ENCODE measurements at places on chromosomes 4 and X.
A peak's percentile ranks its signal among the peaks of the same experiment; 100 is the strongest.

GRCh38 chrX:95675011-95675410 lies 1009.6 kb upstream of the DIAPH2 start:
- no peak for DNase-seq

- no peak for DNase-seq
Measured at GRCh38 chr4:47855350-47855749, 17.5 kb upstream of the CORIN start.

DNA sequence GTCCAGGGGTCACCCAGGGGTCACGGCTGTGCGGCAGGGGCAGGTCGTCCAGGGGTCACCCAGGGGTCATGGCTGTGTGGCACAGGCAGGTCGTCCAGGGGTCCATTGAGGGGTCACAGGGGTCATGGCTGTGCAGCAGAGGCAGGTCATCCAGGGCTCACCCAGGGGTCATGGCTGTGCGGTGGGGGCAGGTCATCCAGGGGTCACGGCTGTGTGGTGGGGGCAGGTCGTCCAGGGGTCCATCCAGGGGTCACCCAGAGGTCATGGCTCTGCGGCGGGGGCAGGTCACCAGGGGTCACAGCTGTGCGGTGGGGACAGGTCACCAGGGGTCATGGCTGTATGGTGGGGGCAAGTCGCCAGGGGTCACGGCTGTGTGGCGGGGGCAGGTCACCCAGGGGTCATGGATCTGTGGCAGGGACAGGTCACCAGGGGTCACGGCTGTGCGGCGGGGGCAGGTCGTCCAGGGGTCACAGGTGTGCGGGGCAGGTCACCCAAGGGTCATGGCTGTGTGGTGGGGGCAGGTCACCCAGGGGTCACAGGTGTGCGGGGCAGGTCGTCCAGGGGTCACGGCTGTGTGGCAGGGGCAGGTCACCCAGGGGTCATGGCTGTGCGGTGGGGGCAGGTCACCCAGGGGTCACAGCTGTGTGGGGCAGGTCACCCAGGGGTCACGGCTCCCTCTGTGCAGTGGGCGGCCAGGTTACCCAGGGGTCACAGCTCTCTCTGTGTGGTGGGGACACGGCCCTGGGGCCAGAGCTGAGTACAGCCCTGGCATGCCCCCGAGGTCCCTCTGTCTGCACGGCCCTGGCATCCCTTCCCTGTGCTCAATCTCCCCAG lies 16.0 kb downstream of the ATP5ME start:
- no peak for DNase-seq

DNA sequence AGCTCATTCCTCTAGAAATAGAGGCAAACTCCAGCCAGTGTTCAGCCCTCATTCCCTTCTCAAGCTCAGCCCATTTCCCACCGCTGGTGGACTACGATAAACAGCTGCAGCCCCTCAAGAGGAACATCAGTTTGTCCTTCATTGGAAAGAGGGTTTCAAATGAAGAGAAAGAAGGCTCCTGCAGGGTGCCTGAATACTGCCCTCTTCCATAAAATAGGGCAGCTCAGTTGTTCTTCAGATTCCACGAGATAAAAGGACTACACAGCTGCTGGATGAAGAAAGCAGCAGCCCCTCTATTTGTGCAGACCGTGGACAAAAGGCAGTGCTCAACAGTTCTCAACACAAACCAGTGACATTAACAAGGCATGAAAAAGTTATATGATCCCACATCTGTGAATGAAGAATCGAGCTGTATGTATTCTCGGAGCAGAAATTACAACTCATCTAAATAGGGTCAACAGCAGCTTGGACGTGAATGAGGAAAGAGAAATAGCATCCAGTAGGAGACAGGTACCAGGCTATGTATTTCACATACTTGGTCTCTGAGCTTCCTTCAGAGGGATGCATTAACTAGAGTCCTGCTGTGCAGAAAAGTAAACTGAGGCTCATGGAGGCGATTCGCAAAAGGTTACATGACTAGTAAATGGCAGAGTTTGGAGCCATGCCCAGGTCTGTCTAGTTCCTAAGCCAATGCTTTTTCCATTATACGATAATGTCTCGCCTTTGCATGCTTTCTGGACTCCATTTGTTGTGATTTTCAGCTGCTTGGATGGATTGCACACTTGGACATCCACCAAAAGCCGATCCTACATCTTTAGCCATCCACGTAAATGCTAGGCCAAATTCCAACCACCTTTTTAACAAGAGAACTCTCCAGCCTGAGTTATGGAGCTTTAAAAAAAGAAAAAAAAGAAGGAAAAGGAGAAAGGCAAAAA lies 301.2 kb upstream of the PPARGC1A start:
- no peak for DNase-seq

- no peak for DNase-seq
Measured at GRCh38 chrX:20521222-20521621, 254.5 kb upstream of the RPS6KA3 start.

DNA sequence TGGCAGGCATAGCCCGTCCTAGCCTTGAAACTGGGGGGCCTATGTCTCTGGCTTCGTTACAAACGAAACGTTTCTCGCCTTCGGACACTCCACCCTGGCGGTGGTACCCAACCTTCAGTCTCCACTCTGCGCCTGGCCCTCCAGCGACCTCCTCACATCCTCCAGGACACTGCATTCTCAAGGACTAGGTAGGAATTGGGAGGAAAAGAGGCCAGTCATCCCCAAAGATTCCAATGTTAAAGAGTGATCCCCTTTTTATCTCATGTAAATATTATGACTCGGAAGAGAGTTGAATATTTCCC lies 2.1 kb upstream of the NKX6-1 start:
- DNase-seq = no peak

DNA sequence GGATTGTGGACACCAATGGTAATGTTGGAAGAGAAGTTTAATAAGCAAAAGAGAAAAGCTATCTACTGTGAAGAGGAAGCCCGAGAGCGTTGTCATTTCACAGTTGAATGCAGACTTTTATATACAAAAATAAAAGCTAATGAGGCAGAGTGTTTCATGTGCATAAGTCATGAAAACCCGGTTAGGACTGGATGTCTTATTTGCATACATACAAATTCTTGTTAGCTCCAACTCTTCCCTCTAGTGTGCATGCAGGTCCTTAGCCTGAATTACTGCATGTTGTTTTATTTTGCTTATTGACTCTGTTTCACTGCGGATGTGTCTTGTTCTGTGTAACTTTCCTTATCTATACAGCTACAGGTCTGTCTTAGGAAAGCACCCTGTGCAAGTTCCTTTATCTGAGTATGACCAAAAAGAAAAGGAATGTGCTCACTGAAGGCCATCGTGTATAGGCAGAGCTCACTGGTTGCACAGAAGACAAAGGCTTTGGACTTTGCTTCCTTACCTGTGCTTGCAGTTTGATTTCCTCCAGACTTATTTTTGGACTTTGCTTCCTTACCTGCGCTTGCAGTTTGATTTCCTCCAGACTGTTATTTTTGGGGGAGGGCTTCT lies 25.1 kb upstream of the UGT2B11 start:
- DNase-seq = no peak

- DNase-seq = peak; percentile 70
Measured at GRCh38 chr4:1748465-1748995, 27.2 kb downstream of the TACC3 start.

DNA sequence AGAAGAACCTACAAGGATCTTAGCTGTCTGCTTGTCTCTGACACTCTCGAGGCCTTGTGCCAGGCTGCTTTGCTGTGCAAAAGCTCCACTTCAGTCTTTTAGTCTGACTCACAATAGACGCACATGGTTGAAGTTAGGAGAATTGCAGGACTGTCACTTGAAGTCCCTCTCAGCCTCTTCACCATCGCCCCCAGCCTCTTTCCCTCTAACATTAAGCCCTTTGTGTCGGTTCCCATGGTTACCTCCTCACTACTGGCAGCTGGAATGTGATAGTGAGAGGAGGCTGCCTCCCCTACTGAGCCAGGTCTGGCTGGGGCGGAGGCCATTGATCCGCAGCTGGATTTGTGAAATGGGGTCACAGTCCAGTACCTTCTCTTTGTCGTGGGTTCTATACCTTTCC lies 201.8 kb downstream of the SOWAHB start:
- DNase-seq = no peak

GRCh38 chr4:153295131-153295755 lies 49.2 kb upstream of the MND1 start:
- no peak for DNase-seq

DNA sequence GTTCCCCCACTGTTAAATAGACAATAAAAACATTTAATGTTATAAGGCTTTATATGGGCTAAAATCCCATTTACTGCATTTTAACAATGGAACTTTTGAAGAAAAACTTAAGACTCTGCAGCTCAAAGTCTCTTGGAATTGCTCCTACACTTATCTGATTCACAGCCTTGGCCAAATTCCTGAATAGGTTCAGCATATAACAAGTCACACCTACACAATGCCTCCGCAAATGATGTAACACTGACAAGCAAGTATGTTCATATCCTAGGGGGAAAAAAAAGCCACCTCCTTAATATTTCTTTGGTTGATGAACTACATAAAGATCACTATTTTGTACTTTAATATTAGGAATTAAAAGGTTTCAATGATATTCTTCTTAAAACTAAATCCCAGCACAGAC lies 34.5 kb downstream of the RPS6KA6 start:
- DNase-seq = no peak

- DNase-seq = no peak
Measured at GRCh38 chrX:80766916-80767315, 42.8 kb downstream of the BRWD3 start.

- no peak for DNase-seq
Measured at GRCh38 chrX:7815166-7815805, 27.7 kb upstream of the VCX start.

DNA sequence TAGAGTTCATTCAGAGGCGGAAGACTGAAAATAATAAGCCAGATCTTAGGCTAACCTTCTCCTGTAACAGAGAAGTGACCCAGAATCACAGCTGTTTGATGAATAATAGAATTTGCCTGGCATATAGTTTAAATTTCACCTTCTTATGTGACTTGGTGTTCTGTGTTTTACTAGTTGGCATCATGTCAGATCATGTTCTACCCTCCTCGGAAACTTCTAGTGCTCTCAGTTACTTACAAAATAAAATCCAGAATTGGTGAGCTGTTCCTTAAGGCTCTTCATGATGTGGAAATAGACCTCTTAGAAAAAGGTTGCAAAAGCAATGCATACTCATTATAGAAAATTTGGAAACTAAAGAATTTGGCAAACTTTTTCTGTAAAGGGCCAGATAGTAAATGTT lies 31.1 kb downstream of the TMEM164 start:
- DNase-seq = no peak

- no peak for DNase-seq
Measured at GRCh38 chrX:40167233-40167849, 69.6 kb upstream of the BCOR start.

DNA sequence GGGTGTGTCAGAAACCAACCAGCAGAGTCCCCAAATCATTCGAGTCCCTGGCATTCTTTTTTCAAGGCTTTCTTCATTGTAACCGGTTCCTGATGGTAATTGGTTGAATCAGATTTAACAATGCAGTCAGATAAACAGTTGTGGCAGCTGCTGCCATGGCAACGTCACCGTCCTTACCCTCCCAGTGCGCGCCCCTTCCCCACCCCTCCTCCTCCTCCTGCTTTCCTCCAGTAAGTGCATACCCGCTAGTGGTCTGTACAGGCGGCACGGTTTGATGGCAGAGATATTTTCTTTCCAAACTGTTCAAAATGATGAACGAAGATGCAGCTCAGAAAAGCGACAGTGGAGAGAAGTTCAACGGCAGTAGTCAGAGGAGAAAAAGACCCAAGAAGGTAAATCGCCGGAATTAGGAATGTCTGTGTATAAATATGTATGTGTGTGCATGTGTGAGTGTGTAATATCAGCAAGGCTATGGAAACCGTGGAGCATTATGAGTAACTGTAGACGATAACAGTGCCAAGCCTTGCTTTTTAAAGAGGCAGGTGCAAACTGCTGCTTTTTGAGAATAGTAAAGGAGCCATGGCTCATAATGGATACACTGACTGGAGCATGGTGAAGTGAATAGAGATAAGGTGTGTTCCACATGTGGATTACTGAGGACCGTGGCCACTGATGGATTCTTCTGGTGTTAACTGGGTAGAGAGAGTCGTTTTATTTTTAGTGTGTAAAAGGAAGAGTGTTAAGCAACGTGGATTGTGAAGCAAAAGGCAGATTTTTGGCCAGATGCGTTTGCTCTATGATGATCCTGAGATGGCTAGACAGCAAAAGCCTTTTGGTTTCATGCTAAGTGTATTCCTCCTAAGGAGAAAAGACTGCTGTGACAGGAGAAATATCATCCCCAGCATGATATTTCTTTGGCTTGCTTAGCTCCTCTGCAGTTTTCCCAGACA lies at the start of gene ANK2:
Gene ANK2, plus strand, starts transcription at position 233 of the 950 bp plus-strand sequence. Its CDS starts 76 bp downstream, at position 309.
- DNase-seq = no peak

GRCh38 chrX:136266828-136267227 lies 15.6 kb upstream of the MAP7D3 start:
- DNase-seq = no peak

- no peak for DNase-seq
Measured at GRCh38 chr4:76385974-76386373, 35.0 kb downstream of the CCDC158 start.

GRCh38 chr4:183858011-183858615 lies 47.0 kb upstream of the STOX2 start:
- DNase-seq = no peak

DNA sequence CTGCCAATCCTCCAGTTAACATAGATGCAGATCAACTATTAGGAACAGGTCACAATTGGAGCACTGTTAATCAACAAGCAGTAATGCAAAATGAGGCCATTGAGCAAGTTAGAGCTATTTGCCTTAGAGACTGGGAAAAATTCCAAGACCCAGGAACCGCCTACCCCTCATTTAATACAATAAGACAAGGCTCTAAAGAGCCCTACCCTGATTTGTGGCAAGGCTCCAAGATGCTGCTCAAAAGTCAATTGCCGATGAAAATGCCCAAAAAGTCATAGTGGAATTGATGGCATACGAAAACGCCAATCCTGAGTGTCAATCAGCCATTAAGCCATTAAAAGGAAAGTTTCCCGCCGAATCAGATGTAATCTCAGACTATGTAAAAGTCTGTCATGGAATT lies 20.5 kb upstream of the TRIM61 start:
- no peak for DNase-seq

- no peak for DNase-seq
Measured at GRCh38 chr4:150051111-150051510, 27.1 kb upstream of the DCLK2 start.

DNA sequence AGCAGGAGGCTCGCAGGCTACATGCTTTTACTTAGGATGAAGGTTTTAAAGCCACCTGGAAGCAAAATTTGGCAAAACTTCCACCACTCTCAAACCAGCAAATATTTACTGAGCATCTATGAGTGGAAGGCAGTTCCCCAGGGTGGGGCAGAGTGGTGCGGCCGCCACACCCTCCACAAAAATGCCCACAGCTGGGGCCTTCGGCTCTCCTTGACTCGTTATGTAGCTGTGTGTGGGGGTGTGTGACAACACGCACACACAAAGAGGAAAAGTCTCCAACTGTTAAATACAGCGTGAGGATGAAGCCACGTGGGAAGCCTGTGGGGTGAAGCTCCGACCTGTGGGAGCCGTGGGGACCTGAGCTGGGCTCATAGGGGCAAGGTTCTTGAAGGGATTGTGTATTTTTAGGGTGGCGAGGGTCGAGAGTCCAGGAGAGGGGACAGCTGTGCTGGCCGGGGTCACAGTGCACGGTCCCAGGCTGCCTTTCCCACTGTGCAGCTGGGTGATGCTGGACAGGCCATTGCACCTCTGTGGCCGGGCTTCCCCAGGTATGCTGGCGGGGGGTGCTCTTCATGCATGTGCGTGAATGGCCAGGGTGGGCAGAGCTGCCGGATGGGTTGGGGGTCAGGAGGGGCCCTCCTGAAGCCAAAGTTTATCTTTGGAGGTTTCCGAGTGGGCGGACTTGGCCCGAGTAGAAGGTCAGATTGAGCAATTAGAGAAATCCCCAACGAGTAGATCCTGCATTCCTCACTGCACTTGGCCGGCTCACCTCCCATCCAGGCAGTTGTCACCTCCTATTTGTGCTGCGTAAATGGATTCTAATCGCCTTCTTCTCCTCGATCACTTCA lies 25.4 kb downstream of the SORCS2 start:
- no peak for DNase-seq
